Activated CD8-positive, alpha-beta T cell treated with anti-CD3 and anti-CD28 coated beads, Interleukin-2, amount 10 ng/mL, durations not matched to agents 7 days and 5 days (primary cell): ENCODE measurements at places on chromosomes 11 and 22. TPM values are rescaled to one million over a fixed set of nuclear protein-coding genes. Genes with fewer than 3 reads are reported as not detected.

Gene CLCF1
- 0.29 TPM for total RNA-seq

Gene TMA7B
- 8.6 TPM for total RNA-seq

Gene SLC22A12
- total RNA-seq, result not detected

GRCh38 chr11:122036018-122036417 is 80.0 kb downstream of the BLID start:
- H3K36me3 ChIP-seq, result no peaks in the 10 kb centered on the region
- H3K4me3 ChIP-seq, result no peak overlapping the region
- no peak for DNase-seq
- no peaks in the 10 kb centered on the region for H3K27me3 ChIP-seq

Gene SLC22A9
- not detected for total RNA-seq

GRCh38 chr11:115892016-115892415 is 387.8 kb upstream of the CADM1 start:
- DNase-seq, result no peak
- H3K4me3 ChIP-seq, result no peak overlapping the region
- no peaks in the 10 kb centered on the region for H3K36me3 ChIP-seq
- H3K4me1 ChIP-seq, result no peaks in the 10 kb centered on the region
- H3K27me3 ChIP-seq, result no peaks in the 10 kb centered on the region

Gene LUZP2
- not detected for total RNA-seq

Gene IFITM1
- 1,278 TPM for total RNA-seq

GRCh38 chr11:69667619-69668604 is 7.2 kb downstream of the LTO1 start:
- no peak for DNase-seq
- no peak overlapping the region for H3K4me3 ChIP-seq
- no peaks in the 10 kb centered on the region for H3K27me3 ChIP-seq
- H3K4me1 ChIP-seq, result peaks cover 9% of the 10 kb centered on the region
- peaks cover 23% of the 10 kb centered on the region for H3K36me3 ChIP-seq
- H3K27ac ChIP-seq, result no peak overlapping the region

- H3K36me3 ChIP-seq, result peaks cover 4% of the 10 kb centered on the region
- DNase-seq, result peak; percentile 55
- no peaks in the 10 kb centered on the region for H3K27me3 ChIP-seq
- peaks cover 2% of the 10 kb centered on the region for H3K4me1 ChIP-seq
- H3K4me3 ChIP-seq, result no peak overlapping the region
Measured at GRCh38 chr11:116879800-116880625, 42.6 kb upstream of the APOA1 start.

DNA sequence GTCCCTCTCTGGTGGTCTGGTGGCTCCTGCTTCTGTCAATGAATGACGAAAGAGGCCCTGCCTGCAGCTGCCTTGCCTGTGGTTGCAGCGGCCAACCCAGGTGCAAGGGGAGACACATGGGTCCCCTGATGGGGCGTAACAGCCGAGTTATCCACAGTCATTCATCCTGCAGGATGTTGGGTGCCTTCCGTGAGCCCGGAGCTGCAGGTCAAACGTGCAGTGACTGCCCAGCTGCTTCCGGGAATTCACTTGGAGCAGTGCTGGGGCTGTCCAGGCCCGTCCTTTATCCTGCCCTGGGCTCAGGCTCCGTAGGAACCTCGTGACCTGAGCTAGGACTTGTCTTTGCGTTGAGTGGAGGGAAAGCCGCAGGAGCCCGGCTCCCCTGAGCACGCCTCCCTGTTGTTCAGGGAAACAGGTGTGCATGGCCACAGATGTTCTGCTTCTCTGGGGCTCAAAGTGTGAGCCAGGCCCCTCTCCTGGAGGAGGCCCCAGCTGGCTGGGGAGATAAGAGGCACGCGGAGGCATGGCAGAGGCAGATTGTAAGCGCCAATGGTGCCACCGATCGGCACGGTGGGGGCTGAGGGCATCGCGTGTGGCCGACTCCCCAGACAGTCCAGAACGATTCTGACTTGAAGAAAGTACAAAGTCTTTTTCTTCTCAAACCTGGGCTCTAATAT is 635.4 kb downstream of the BRD1 start:
- H3K4me1 ChIP-seq, result no peaks in the 10 kb centered on the region
- H3K36me3 ChIP-seq, result no peaks in the 10 kb centered on the region
- no peak overlapping the region for H3K4me3 ChIP-seq
- no peak overlapping the region for H3K27ac ChIP-seq
- H3K27me3 ChIP-seq, result no peaks in the 10 kb centered on the region
- DNase-seq, result no peak

- peaks cover 3% of the 10 kb centered on the region for H3K27me3 ChIP-seq
- no peak overlapping the region for H3K4me3 ChIP-seq
- no peaks in the 10 kb centered on the region for H3K4me1 ChIP-seq
- H3K36me3 ChIP-seq, result no peaks in the 10 kb centered on the region
- no peak for DNase-seq
Measured at GRCh38 chr11:1071571-1072115, 3.0 kb upstream of the MUC2 start.

Gene TMEM191C
- 1.1 TPM for total RNA-seq
